ENCODE measurements at places on chromosomes 3 and 15. TPM values are rescaled to one million over a fixed set of nuclear protein-coding genes. Genes with fewer than 3 reads are reported as not detected.

Gene CACNA1D
- total RNA-seq, result 0.46 TPM

Gene NRG4
- not detected for total RNA-seq

DNA sequence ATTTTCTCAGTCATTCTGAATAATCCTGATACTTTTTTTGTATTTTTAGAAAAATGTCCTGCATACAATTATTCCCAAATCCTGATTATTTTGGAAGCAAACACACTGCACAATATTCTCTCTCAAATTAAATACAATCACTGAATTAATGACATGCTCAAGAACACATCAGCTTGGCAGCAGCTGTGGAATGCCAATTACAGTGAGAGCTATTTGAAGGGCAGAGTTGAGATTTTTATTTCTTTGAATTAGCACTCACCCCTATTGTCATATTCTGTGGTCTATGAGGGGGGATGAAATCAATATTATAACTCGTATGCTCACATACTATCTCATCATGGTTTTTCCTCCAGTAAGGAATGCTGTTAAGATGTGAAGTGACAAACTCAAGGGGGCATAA, 312.2 kb downstream of the CNTN3 start:
- DNase-seq, result no peak

DNA sequence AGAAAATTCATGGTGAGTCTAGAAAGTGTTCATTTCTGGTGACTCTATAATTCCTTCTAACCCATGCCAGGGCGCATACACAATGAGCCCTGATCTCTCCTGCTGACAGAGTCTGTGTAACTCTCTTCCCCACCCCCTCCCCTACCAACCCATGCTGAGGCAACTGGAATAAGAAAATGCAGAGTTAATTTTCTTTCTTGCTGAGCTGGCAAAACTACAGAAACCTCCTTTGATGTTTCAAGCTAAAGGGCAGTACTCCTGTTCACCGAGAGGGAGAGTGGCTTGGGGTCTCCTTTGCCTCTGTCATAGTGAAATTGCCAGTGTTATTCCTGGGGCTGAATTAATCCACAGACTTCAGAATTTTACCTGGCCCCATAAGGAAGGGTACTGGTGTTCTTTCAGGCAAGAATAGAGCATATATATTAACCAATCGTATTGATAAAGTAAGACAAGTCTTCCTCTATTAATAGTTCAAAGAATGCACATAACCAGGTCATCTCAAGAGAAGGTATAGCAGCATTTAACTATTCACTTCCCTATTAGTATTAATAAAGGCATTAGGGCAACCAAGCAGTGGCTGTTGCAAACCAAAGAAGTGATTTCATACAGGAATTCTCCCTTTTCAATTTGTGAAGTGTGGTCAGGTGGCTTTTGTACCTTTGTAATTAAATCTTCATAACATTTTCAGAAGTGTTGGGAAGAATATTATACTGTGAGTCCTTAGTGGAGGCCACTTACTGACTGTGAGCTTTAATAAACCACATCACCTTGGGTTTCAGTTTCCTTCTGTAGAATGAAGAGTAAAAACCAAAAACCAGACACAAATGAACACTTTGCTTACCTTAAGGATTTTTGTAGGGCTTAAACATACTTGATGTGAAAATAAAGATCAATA, 4.1 kb downstream of the GAP43 start:
- DNase-seq, result no peak

- no peak for DNase-seq
These were observed 60.0 kb downstream of the NR1I2 start for GRCh38 chr3:119841808-119842471.

- no peak for DNase-seq
These were observed 1.0 kb downstream of the SNX1 start for GRCh38 chr15:64096668-64097384.

Gene MME
- total RNA-seq, result 3.6 TPM

- no peak for DNase-seq
These were observed 103.0 kb downstream of the P3H2 start for GRCh38 chr3:190017521-190018288.

- no peak for DNase-seq
These were observed 655 bp upstream of the RAB11A start for GRCh38 chr15:65868546-65869125.

DNA sequence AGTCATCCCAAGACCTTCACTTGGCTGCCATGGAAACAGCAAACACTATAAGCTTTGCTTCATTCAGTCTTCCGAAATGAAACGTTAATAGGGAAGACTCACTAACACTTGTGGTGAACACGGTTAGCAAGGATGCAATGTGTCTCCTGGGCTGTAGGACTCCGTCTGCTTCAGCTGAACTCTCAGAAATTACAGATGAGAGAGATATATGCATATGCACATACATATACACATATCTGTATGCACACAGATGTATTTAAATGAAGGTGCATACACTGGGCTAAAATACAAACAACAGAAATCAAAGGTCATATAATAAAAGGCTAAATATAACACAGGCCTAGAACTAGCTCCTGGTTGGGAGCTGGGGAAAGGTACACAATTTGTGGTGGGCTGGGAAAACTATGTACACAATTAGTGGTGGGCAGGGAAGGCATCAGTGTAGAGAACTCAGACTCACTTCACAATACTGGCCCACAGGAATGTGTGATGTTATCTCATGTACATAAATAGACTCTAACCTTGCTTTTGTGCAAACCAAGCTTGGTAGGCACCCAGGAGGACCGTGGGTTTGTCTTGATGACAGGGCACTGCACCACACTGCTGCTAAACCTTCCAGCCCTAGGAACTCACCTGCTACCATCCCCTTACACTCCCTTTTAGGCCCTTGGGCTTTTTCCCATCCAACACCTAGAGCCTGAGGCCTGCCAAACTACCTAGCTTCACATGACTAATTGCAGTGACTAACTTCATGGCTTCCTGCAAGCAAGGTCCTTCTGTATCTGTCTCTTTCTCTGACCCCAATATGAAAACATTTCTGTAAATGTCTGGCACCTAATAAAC, 873.1 kb downstream of the NSUN3 start:
- no peak for DNase-seq

DNA sequence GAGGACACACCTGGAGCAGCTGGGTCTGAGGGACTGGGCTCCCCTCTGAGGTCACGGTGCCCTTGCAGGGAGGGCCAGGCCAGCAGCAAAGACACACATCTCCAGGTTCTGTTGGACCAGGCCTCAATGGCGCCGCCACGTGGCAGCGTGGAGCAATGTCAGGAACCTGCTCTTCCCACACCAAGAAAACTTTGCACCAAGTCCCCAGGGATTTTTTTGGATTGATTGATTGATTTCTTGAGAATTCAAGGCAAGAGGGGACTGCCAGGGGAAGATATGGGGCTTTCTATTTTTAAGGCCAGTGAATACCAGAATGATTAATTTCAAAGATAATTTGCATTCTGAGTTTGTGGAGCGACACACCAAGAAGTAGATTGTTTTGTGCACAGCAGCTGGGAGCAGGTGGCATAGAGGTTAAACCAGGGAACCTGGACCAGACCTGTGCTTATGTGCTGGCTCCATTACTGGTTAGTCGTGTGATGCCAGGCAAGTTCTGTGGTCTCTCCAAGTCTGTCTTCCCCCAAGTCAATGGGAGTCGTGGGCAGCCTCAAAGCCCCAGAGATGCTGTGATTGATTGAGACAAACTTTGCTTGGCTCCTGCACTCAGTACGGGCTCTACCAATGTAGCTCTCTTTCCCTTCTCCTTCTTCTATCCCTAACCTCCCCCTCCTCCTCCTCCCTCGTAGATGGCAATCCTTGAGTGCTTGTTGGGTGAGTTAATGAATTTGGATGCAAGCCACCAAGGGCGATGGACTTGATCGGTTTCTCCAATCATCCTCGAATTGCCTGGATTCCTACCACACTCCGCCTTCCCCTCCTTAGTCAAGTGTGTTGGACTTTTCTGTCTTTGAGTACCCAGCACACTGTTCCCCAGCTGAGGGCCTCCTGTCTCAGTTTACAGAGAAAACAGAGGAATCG, 96.2 kb upstream of the TRPM1 start:
- peak; percentile 83 for DNase-seq

- DNase-seq, result no peak
These were observed 89.3 kb downstream of the RASA2 start for GRCh38 chr3:141575879-141576743.

DNA sequence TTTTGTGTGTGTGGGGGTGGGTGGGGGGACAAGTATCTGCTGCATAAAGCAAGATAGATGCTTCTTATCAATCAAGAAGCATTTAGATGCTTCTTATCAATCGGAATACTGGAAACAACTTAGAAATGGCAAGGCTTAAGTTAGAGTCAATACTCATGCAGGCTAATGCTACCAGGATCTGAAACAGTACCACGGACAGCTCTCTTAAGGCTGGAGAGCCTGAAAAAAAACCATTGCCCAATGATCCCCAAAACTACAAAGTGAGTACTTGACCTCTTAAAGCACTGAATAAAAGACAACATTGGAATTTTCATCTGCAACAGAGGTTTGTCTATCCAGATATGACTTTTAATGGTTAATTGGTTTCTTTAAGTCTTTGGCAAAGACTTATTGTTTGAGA, 262.3 kb downstream of the GAP43 start:
- no peak for DNase-seq

DNA sequence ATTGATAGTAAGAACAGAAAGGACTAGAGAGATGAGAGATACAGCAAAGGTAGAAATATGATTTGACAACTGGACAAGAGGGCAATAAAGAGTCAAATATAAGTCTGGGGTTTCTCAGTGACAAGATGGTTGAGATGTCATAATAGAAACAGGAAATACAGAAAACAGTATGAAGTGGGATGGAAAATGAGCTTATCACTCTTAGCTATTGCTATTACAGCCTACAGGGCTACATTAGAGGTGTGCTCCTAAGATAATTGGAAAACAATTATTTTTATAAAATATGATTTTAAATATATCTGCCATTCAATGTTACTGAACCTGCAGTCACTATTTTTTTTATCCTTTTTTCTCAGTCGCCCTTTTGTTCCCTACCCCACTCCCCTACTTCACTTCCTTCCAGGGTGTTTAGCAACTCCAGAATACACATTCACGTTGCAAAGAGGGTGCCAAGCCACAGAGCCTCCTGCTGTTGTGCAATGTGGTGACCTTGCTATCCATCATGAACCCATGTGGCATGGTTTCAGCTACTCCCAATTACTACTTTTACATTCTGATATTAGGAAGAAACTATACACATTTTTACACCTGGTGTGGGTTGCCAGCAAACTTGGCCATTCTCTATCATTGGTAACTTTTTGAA, 6.0 kb downstream of the NRG4 start:
- DNase-seq, result no peak

Gene FSIP1
- total RNA-seq, result 2.0 TPM

Gene CDC25A
- 0.32 TPM for total RNA-seq

DNA sequence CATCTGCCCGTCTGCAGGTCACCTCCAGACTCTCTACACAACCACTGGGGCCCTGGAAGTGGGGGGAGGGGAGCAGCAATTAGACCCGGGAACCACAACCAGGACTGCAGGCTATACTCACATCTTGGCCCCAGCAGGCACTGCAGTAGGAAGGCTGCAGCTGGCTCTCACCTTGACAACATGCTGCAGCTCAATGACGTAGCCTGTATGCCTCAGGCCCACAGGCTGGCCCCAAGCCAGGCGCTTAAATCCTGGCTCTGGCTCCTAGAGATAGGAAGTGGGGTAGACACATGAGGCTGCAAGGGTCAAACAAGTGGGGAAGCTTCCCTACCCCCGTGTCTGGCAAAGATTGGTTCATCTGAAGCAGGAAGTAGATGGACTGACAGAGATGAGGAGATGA, 4.6 kb upstream of the QRICH1 start:
- DNase-seq, result no peak

GRCh38 chr3:152331998-152332397, 63.3 kb downstream of the MBNL1 start:
- DNase-seq, result no peak

DNA sequence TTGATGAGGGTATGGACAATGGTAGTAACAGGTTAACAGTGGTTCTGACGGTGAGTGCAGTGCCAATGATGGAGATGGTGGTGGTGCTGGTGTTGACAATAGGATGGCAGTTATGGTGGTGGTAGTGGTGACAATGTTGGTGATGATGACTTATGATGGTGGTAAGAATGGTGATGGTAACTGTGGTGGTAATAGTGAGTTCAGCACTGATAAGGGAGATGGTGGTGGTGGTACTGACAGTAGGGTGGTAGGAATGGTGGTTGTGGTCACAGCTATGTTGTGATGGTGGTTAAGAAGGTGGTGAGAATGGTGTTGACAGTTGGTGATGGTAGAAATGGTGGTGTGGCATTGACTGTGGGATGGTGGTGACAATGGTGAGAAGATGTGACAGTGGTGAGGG, 13.4 kb upstream of the INSYN1 start:
- no peak for DNase-seq

- DNase-seq, result no peak
These were observed 33.0 kb upstream of the LINGO1 start for GRCh38 chr15:77665530-77666295.

DNA sequence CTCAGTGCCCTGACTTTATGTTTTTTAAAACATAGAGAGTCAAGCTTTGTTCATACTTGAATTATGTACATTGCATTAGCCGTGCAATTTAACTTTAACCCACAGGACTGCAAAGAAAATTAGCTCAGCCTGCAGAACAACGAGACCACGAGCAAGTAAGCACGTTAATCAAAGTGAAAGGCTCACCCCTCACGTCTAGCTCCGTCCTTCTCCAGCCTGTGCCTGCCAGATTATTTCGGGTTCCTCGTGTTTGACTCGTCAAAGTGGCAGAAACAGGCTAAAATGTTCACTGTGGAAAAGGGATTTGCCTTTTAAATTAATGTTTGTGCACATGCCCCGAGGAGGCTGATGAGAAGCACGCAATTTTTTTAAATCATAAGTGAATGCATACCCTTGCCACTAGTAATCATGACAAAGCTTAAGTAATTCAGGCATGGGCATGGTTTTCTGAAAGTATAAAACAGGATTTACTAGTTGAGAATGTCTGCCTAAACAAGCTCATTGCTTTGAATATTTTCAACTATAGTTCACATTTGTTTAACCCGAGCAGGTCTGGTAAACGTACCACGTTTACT, 15.3 kb downstream of the ZBTB38 start:
- DNase-seq, result no peak

Gene B3GALNT1
- total RNA-seq, result 75.1 TPM

DNA sequence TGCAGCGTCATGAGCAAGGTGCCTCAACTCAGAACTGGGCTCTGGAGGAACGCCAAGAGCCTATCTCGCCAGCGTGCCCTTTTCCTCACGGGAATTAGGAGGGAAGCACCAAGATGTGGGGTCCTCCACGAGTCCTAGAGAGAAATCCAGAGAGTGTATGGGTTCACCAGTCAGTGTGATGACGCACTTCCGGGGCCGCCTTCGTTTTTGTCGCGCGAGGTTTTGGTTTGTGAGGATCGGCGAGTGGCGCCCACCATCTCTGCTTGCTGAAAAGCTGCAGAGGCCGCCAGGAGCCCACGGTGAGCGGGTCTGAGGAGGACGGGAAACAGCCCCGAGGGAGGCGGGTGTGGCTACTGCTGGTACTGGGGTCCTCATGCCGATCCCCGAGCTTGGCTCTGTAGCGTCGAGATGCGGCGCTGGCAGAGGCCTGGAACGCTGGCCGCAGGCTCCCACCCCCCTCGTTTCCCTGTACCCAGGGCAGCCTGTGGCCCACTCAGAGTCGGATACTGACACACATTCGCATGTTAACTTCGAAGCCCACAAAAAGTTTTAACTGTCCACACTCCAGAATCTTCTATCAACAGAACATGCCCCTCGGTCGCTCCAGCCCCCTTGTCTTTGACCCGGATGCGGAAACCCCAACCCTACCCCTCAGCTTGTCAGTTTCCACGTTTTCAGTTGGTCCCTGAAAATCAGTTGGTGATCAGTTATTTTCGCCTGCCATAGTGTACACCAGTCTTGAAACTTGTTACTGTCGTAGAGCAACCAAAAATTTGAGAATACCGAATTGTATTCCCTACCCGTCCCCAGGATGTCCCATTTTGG, 30.4 kb downstream of the ZNF662 start:
- no peak for DNase-seq

Measured in cardiac septum (tissue), 1 donor.